ENCODE measurements at places on chromosomes 7 and 10.

GRCh38 chr7:12161146-12161545 is 49.9 kb upstream of the TMEM106B start:
- no peak for DNase-seq

DNA sequence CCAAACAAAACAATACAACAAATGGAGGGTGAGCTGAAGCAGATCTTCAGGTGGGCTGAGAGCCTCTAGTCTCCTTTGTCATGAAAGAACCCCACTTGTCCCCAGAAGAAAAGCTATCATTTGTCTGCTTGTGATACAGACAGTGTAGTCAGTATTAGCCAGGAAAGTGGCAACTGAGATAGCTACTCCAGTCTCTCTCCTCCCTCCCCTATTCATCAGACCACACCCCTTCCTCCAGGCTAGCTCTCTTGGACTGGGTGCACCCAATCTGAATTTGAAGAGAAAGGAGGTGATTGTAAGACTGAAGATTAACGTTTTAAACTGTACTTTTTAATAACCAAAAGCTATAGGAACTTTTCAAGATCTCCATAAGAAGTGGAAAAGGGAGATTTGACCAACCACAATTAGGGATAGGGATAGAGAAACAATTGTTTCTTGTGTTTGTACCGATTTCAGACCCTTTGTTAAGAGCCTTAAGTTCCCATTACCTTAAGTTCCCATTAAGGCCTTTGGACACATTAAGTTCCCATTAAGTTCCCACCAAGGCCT is 14.1 kb downstream of the BMPR1A start:
- no peak for DNase-seq

DNA sequence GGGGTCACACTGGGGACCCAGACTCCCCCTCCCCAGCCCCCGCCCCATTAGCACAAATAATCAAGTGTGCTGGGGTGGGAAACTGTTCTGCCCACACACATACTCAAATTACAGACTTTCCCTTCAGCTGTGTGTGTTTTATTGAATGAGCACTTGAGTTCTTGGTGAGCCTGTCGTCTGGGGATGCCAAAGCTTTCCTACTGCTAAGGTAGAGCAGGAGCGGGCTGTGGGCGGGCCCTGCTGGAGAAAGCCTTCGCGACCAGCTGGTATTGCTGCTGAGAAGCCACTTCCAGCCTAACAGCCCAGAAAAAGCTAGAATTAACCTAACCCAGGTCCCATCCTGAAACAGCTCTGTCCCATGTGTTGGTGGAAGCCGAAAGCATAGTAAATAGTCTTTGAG is 87.0 kb upstream of the KMT2E start:
- no peak for DNase-seq

DNA sequence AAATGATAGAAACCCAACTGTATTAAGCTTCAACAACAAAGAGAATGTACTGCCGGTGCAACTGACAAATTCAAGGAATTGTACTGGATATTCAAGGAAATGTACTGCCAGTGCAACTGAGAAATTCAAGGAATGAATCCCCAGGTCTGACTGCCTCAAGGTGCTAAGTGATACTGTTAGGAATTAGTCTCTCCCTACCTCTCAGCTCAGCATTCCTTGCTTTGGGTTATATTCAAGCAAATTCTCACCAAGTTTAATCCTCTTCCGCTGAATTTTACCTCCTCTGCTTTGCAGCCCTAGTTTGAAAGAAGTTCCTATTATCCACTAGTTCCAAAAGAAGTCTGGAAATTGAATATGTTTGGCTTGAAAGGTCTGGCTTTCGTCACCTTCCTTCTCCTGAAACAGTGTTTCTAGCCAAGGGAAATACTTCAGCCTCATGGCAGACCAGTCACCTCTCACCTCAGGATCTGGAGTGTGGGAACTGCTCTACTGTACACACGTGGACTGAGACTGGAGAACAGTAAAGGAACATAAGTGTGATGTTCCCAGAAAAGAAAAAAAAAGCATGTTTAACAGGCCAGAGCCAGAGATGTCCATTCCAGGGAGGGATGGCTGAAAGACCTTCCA is 60.4 kb downstream of the SORCS1 start:
- no peak for DNase-seq

GRCh38 chr10:9786576-9786975 is 1231.1 kb upstream of the CELF2 start:
- no peak for DNase-seq

DNA sequence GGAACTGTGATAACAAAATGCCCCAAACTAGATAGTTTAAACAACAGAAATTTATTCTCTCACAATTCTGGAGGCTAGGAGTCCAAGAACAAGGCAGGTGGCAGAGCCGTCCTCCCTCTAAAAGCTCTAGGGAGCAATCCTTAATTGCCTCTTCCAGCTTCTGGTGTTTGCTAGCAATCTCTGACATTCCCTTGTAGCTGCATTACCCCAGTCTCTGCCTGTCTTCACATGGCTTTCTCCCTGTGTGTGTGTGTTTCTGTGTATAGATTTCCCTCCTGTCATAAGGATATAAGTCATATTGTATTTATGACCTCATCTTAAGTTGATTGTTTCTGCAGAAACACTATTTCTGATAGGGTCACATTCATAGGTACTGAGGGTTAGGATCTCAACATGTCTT is 177.5 kb downstream of the WNT2 start:
- no peak for DNase-seq

DNA sequence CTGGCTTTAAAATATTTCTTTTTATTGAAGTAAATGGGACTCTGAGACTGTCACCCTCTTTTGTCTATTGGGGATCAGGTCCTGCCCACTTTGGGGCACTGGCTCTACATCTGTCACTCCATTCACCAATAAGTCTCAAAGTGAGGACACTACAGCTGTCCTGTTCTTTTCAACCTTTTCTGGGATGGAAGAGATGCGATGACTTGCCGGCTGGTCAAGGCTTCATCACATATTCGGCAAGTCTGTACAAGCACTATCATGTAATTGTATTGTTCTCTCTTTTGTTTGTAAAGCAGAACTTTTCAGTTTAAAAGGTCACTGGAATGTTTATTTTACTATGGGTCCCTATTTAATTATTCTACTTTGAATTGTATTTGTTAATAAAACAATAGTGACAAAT is 17.7 kb upstream of the SP8 start:
- no peak for DNase-seq

DNA sequence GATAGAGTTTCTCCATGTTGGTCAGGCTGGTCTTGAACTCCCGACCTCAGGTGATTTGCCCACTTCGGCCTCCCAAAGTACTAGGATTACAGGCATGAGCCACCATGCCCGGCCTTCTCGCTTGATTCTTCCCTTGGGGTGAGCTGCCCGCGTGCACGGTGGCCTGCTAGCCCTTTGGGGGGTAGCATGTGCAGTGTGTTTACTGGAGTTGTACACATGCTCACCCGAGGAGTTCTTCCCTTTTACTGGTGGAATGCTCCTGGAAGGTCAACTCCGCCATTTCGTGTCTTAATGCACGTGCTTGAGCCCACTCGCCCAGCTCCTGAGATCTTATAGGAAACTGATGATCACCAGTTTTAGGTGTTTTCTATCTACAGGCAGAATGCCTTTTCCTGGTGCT is 17.0 kb upstream of the ADAMTS14 start:
- no peak for DNase-seq

DNA sequence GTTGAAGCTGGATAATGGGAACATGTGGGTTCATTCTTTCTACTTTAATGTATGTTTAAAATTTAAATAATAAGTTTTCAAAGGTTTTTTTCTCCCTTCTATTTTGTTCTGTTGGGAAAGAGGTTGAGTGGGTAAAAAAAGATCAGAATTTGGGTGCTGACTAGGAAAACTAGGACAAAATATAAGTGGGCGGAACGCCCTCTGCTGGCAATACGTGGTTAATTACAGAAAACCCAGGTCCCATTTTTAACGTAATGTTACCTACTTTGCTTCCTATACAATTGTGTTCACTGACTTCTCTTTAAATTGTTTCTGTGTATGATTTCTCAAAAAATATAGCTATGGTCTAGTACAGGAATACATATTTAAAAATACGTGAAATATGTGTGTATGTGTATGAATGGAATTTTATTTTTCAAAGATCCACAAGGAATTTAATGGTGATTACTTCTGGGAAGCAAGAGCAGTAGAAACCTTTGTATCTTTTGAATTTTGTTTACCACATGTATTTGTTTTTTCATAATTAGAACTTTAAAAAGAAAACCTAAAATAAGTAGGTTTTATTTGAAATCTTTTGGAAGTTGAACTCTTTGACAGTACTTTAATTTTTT is 8.7 kb downstream of the ECD start:
- DNase-seq, result no peak

DNA sequence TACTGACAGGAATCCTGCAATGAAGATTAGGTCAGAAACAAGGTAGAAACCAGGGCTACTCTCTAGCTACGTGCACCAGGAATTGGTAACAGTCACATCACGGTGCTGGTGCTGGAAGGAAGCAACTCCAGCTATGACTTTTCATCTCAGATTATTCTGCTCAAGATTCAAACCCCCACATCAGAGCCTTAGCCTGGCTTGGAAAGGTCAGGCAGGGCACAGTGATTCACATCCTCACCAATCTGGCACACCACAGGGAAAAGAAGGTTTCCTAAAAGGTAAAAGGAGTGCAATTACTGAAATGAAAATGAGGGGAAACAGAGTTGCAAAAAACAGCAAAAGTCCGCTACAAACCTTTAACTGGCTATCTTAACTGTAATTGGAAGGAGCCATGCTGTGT is 240.2 kb upstream of the NPSR1 start:
- no peak for DNase-seq

DNA sequence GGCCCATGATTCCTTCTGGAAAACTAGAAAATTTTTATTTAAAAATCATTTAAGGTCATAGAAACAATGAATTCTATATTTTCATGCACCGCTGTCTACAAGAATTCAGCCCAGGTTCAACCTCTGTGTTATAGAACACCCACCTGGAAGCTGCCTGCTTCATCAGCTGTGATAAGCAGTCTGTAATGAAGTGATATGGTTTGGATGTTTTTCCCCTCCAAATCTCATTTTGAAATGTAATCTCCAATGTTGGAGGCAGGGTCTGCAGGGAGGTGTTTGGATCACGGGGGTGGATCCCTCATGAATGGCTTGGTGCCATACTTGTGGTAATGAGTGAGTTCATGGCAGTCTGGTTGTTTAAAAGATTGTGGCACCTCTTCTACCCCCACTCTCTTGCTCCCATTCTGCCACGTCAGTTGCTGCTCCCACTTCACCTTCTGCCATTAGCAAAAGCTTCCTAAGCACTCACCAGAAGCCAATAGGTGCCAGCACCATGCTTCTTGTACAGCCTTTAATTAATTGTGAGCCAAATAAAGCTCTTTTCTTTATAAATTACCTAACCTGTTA is 55.6 kb downstream of the MRPL32 start:
- DNase-seq, result no peak

DNA sequence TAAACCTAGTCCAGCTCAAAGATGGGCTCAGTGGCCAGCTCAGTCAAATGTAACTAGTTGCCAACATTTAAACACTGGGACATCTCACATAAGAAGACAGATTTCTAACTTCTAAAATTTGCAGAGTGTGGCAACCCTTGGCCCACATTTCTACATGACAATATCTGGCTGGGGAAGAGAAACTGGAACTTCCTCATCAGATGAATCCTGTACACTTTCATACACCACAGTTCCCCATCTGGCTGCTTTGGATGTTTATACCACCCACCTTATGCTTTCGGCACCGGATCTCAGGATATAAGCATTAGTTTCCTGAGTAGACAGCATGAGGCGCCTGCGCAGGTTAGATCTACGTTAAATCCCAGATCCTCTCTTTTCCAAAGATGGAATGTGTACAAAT is 199.3 kb downstream of the PRKG1 start:
- DNase-seq, result no peak

DNA sequence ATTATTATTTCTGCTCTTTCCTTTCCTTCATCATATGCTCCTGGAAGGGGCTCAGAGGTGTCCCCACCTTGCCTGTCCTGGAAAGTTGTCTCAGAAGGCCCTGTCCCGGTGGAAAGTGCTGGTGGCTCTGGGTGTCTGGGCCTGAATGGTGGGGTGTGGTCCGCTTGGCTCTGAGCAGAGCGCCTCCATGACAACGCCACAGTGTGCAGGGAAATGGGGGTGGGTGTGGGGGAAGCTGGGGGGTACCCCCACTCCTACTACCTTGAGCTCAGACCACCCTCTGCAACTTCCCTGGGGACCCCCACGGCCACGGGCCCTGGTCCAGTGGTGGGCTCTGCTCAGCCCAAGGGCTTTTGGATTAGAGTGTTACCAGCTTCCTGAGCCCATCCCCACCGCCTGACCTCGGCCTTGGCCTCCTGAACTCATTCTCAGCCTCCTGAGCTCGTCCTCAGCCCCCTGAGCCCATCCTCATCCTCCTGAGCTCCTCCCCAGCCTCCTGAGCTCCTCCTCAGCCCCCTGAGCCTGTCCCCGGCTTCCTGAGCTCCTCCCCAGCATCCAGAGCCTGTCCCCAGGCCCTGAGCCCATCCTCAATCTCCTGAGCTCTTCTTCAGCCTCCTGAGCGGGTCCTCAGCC is 106.4 kb upstream of the FAM20C start:
- no peak for DNase-seq

DNA sequence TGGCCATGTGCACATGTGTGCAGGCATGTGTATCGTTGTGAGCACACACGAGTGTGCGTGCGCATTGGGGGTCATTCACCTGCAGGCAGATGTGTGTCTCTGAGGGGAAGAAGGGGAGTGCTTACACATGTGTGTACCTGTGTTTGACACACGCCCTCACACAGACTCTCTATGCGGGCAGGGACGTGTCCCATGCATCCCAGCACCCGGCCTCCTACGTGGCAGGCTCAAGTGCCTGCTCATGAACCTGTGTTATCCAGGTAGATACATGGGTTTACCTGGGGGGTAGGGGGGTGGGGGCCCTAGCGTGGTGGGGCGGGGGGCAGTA is 18.6 kb downstream of the KCP start:
- DNase-seq, result no peak

DNA sequence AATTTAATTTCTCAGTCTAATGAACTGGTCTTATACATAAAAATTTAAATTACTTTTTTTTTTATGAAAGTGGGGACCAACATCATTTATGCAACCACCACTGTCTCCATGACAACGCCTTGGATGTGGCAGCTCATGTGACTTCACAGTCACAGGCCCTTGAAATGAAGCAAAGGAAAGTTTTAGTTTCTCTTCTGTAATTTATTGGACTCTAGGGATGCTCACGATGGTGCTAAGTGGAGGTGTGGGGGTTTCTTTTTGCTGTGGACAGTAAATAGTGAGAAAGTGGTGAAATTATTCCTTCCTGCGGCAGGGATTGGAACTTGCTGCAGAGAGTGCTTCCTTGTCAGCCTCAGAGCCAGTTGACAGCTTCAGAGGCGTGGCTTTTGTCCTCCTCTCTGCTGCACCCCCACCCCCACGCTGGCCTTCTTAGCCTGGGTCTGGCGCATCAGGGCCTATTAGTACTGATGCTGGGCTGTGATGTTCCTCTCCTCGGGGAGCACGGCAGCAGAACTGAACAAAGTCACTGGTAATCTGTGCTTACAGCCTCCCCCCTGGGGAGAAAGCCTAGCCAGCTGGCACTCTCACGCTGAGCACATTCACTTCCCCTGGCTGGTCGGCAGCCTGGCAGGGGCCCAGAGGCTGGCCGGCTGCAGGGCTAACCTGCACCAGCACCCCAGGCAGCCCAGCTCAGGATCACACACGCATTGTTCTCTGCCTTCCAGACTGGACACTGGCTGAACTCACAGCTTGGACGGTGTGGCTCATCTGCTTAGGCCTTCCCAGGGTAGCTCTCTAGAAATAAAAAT is 517.5 kb upstream of the GALNT17 start:
- no peak for DNase-seq

Data from SK-N-MC (cell line).